Natural killer cell treated with Interleukin-12 subunit alpha and Interleukin-12 subunit beta and Interleukin-15 and Interleukin-18, amount 100 ng/mL, for 72 hours (primary cell): ENCODE measurements at places on chromosomes 12 and 14. TPM values are rescaled to one million over a fixed set of nuclear protein-coding genes. Genes with fewer than 3 reads are reported as not detected.

Gene SVOP
- total RNA-seq = not detected

Gene KLHL28
- 13.8 TPM for total RNA-seq

Gene C1QL4
- not detected for total RNA-seq

Gene DLK1
- total RNA-seq = not detected

Gene FOXG1
- total RNA-seq = not detected

Gene FLVCR2
- 5.3 TPM for total RNA-seq

GRCh38 chr14:91636604-91637003, 95.3 kb downstream of the CATSPERB start:
- DNase-seq = no peak
- H3K4me1 ChIP-seq = no peaks in the 10 kb centered on the region
- no peak overlapping the region for H3K27ac ChIP-seq
- no peaks in the 10 kb centered on the region for H3K36me3 ChIP-seq
- no peaks in the 10 kb centered on the region for H3K27me3 ChIP-seq

DNA sequence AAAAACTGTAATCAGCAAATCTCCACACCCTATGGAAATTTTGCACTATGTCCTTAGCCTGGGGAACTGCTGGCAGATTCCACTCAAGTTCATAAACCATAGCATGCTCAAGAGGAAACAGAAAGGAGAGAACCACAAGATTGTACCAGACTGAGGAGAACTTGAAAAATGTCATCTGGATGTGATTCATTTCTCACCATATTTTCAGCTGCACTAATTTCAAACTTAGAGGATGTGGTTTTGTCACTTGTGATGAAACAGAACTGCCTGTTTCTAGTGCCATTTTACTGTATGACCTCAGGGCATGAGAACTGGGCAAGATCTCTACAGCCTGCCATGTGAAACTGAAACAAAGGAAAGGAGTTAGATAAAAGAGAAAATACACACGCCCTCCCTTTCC, 1493.1 kb upstream of the FLRT2 start:
- peak overlapping the region; percentile 63 for H3K4me3 ChIP-seq
- peak overlapping the region; percentile 90 for H3K27ac ChIP-seq
- peaks cover 32% of the 10 kb centered on the region for H3K4me1 ChIP-seq
- H3K36me3 ChIP-seq = no peaks in the 10 kb centered on the region

DNA sequence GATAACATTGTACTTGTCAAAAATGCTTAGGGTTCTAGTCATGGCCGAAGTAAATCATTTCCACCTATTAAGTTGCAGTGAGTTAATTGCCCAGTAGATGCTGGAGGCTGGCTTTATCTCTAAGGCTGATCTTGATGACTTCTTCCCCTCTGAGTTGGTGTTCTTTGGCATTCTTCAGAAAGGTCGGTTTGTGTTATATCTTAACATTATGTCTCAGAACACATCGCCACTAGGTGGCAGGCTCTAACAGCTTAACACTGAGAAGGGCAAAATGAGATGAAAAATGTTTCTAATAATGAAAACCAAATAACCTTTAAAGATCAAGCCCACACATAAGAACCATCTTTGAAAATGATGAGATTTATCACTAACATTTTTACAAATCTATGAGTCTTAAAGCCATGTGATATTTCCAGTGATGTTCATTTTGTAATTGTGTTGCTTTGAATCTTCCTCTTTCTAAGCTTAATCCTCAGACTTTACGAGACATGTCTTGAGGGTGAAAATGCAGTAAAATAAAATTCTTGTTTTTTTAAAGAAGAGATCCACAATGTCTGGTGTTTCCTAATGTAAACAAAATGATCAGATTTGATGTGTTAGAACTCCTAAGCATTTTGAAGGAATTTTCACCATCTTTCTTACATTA, 28.6 kb downstream of the SUDS3 start:
- H3K4me3 ChIP-seq = no peak overlapping the region
- H3K27ac ChIP-seq = no peak overlapping the region
- DNase-seq = no peak

- DNase-seq = no peak
- H3K36me3 ChIP-seq = no peaks in the 10 kb centered on the region
- peak overlapping the region; percentile 4 for H3K4me3 ChIP-seq
- H3K27ac ChIP-seq = no peak overlapping the region
Measured at GRCh38 chr12:24229031-24229700, 279.7 kb upstream of the SOX5 start.

GRCh38 chr14:87001333-87001732, 991.6 kb downstream of the GALC start:
- no peaks in the 10 kb centered on the region for H3K36me3 ChIP-seq
- DNase-seq = no peak
- H3K27ac ChIP-seq = no peak overlapping the region

- DNase-seq = no peak
- peaks cover 7% of the 10 kb centered on the region for H3K36me3 ChIP-seq
- H3K27me3 ChIP-seq = no peaks in the 10 kb centered on the region
- no peak overlapping the region for H3K4me3 ChIP-seq
- no peak overlapping the region for H3K27ac ChIP-seq
Measured at GRCh38 chr12:61397668-61398067, 862.5 kb upstream of the USP15 start.

- H3K27ac ChIP-seq = no peak overlapping the region
- H3K4me3 ChIP-seq = no peak overlapping the region
- DNase-seq = no peak
- peaks cover 5% of the 10 kb centered on the region for H3K4me1 ChIP-seq
- H3K36me3 ChIP-seq = no peaks in the 10 kb centered on the region
Measured at GRCh38 chr12:7951671-7952070, 15.7 kb upstream of the SLC2A3 start.

DNA sequence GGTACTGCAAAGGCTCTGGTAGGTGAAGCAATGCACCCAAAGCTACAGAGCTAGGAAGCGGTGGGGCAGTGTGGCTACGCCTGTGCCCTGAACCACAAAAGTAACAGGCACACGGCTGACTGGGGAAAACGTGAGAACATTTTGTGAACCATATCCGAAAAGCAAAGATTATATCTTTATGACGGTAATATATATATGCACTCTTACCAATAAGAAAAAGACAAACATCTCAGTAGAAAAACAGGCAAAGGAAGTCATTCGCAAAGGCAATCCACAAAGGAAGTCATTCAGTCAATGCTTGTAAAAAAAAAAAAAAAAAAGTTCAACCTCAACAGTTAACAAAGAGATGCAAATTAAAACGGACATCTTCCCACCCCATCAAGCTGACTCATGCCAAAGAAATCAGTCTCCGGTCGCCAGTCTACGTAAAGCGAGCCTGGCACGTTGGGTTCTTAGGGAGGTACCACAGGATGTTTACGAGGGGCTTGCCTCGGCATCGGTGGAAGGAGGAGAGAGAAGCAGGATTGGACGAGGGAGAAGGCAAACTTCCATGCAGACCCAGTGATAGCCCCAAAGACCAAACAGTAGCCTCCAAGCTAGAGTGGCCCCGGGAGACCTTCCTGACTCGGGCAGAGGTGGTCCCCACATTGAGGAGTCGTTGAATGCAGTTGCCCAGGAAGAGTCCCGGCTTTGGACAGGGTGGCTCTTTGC, 39.4 kb upstream of the PPP2R5C start:
- H3K4me1 ChIP-seq = peaks cover 59% of the 10 kb centered on the region
- H3K4me3 ChIP-seq = peak overlapping the region; percentile 85
- no peaks in the 10 kb centered on the region for H3K27me3 ChIP-seq
- DNase-seq = peak; percentile 81
- peak overlapping the region; percentile 96 for H3K27ac ChIP-seq

DNA sequence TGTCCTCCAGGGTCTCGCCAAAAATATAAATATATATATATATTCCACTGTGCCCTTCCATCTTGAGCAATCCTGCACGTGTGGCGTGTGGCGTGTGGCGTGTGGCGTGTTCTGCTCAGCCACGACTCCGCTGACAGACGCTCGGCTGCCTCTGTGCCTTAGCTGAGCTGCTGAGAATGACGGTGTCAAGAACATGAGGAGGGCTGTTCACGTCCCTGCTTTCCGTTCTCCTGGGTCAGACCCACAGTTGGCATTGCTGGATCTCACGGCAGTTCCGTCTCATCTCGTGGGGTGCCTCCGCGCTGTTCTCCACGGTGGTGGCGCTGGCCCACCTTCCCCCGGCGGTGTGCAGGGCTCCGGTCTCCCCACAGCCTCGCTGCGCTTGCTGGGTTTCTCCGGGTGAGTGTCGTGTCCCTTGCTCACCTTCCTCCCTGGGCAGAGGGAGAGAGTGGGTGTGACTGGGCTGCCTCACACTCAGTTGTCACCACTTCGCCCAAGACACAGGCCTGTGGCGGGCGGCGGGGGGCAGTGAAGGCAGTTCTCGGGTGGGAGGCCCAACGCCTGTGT, 9.4 kb downstream of the GPR132 start:
- peaks cover 14% of the 10 kb centered on the region for H3K36me3 ChIP-seq
- peaks cover 26% of the 10 kb centered on the region for H3K4me1 ChIP-seq
- no peak for DNase-seq
- H3K27ac ChIP-seq = no peak overlapping the region
- no peak overlapping the region for H3K4me3 ChIP-seq

- DNase-seq = no peak
- H3K27ac ChIP-seq = no peak overlapping the region
- H3K4me3 ChIP-seq = no peak overlapping the region
- H3K27me3 ChIP-seq = peaks cover 44% of the 10 kb centered on the region
- peaks cover 17% of the 10 kb centered on the region for H3K36me3 ChIP-seq
Measured at GRCh38 chr12:46109343-46110222, 119.2 kb upstream of the SCAF11 start.

- H3K27ac ChIP-seq = peak overlapping the region; percentile 71
- peaks cover 71% of the 10 kb centered on the region for H3K4me1 ChIP-seq
- H3K4me3 ChIP-seq = peak overlapping the region; percentile 74
- DNase-seq = no peak
- no peaks in the 10 kb centered on the region for H3K36me3 ChIP-seq
Measured at GRCh38 chr12:11765421-11765816, 115.9 kb downstream of the ETV6 start.
